Retina (tissue), 1 donor: ENCODE measurements at places on chromosomes 4 and X.

DNA sequence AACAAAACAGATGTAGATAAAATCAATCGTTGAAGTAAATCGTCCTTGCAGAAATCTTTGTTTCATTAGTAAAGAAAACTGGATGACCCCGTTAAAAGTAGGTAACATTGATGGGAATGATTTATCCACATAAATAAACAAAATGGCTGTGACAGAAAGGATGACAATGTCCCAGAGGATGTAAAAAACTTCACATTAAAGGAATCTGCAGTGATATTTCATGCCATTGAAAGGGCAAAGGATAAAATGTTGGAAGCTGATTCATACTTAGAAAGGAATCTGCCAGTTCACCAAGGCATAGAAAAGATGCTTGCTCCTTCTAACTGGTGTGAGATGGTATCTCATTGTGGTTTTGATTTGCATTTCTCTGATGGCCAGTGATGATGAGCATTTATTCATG is 24.2 kb upstream of the EPGN start:
- no peak for DNase-seq

DNA sequence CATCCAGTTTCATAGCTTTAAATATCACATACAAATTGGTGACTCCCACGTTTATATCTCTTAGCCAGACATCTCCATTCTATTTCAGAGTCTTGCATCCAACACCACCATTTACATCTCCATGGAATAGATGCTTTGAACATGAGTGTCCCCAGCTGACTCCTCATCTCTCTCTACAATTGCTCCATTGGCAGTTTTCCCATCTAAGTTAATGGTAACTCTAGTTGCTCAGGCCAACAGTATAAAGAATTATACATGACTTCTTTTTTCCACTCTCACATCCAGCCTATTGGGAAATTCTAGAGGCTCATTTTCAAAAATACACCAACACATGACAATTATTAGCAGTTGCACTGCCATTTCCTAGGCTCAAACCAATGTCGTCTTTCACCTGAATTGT is 388.2 kb downstream of the STIM2 start:
- DNase-seq: no peak

- no peak for DNase-seq
Observed at GRCh38 chrX:44173219-44173618, 170.3 kb downstream of the EFHC2 start.

- DNase-seq: no peak
Observed at GRCh38 chr4:81876106-81876505, 404.4 kb upstream of the RASGEF1B start.

DNA sequence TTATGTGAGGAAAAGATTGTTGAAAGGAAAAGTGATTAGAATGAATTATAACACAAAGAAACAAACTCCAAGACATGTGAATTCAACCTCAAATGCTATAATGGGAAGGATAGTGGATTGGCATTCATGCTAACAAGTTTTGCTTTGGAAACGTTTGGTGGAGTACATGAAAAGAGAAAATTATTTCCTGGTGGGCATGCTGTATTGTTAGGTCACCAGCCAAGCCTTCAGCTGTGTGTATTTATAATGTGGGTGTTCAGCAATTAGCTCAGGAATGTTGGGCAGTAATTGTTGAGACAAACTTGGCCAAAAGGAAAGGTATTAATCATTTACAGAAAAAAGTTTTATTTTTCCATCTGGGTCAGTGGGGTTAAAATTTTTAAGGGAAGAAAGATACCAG is 198.9 kb upstream of the ARSJ start:
- no peak for DNase-seq

DNA sequence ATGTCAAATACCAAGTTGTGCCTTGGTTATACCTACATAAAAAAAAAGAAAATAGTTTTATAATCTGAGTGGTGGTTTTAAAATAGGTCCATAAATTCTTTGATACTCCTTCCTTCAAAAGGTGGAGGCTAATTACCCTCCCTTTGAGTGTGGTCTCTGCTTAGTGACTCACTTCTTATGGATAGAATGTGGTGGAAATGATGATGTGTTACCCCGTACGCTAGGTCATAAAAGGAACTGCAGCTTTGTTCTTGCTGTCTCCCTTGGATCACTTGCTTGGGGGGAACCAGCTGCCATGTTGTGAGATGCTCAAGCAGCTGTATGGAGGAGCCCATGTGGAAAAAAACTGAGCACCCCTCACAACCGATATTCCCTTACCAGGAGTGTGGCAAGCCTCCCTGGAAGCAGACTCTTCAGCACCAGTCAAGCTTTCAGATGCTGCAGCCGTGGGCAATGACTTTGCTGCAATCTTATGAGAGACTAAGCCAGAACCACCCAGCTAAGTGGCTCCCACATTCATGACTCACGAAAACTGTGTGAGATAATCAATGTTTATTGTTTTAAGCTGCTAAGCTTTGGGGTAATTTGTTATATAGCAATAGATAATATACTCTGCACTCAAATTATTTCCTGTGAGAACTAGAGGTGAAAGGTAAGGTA is 195.0 kb upstream of the GATB start:
- no peak for DNase-seq

- no peak for DNase-seq
Observed at GRCh38 chr4:77954690-77955089, 92.1 kb downstream of the MRPL1 start.

DNA sequence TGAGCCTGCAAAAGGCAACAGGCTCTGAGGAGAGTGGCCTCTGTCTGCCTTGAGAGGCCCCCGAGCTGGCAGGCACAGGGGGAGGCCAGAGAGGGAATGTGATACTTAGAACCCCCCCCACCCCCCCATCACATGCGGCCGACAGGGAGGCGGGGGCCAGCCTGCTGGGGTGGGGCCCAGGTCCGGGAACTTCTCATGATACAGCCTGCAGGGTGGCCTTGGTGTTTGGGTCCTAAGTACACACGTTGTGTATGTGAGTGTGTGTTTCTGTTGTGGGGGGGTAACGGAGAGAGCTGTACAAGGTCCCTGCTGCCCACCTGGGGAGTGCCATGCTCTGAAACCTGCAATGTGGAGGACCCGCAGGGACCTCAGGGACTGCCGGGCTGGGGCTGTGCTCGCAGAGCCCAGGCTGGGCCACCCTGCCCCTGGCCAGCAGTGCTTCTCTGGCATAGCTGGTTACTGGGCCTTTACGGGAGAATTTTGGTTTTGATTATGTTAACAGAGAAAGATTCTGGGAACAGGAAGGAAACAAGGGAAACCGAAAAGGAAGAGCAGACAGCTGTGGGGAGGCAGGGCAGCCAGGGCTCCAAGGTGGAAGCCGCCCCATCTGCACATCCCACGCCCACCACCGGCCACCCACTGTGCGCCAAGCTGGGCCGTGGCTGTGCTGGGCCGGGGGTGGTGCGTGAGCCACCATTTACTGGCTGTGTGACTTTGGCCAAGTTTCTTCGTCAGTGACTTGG is 19.9 kb downstream of the SH3BP2 start:
- no peak for DNase-seq

DNA sequence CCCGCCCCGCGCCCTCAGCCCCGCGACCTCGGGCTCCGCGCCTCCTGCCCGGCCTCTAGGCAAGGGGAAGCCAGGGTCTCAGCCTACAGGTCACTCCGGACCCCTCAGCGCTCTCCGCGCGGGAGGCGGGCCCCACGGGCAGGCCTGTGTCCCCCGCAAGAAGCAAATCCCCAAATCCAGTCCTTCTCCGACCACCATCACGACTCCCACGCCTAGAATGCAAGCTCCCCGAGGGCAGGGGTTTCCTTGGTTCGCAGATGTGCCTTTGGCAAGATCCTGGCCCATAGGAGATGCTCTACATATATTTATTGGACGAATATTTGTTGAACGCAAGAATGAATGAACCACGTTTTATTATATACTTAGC is 260 bp upstream of the CCDC149 start:
- DNase-seq: peak; percentile 68

DNA sequence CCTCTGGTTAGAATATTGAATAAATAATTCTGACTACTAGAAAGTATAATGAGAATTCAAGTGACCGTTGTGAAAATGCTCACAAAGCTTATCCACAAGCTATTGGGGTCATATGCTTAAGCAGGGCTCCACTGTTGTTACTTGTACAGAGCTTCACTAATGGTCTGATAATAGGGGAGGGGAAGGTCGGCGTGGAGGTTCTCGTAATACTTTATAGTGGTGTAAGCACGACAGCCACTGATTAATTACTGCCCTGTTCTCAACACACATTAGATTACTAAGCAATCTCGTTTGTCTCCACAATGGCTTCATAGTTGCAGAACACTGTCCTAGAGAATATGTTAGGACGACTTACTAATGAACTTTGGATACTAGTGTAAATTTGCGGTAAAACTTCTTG is 11.6 kb downstream of the UNC5C start:
- peak; percentile 46 for DNase-seq
